ENCODE measurements at places on chromosomes 11 and 22.

GRCh38 chr11:6667733-6668374 is 12.2 kb upstream of the DCHS1 start:
- no peak for DNase-seq

GRCh38 chr11:62542750-62543567 is 3.6 kb downstream of the AHNAK start:
- DNase-seq = peak; percentile 56

DNA sequence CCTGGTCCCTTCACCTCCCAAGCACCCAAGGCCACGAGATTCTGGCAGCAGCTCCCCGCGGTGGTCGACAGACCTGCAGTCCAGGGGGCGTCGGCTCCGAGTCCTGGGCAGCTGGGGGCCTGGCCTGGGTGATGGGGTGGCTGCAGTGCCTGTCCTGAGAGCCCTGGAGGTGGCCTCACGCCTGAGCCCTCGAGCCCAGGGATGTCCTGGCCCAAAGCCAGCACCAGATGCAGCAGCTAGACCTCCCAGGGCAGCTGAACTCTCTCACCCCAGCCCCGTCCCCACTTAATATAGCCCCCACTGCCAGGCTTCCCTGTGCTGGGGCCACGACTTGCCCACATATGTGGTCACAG is 6.6 kb downstream of the LMNTD2 start:
- no peak for DNase-seq

GRCh38 chr11:129435499-129436245 is 60.0 kb downstream of the BARX2 start:
- DNase-seq = no peak

DNA sequence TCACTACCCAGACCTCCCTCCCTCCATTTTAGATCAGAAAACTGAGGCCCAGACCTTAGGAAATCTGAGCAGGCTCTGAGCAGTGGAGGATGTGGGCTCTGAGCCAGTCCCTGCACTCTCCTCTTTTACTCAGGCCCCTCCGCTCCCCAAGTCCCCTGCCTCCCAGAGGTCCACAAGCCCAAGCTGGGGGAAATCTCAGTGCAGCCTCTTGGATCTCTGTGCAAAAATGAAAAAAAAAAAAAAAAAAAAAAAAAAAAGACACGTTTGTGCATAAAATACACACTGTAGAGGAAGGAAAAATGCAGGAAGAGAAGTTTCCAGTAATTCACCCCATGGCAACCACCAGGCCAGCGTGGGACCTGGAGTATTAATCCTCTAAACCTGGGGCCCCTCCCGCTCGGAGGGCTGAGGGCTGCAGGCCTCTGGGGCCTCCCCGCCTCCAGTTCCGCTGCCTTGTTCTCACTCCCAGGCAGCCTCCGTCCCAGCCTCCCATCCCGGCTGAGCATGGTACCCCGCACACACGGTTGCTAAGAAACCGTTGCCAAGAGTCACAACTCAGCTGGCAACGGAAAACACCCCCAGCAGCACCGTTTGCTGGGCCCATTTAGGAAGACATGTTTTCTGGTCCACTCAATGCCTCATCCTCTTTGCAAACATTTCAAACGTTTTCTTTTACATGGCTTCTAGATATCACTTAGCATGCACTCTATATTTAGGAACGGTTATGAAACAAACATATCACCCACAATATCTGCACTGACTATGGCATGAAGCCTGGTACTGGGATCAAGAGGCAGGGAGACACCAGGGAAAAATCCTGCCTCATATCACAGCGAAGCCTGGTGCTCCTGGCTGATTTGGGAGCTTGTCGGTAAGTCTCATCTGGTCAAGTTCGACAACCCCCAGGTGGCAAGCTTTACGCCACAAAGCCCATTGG is 227.5 kb downstream of the CTTN start:
- no peak for DNase-seq

- peak; percentile 60 for DNase-seq
Observed at GRCh38 chr11:64803158-64803845, at the start of gene MAP4K2. Gene MAP4K2 (minus strand): TSS chr11:64803214. CDS start chr11:64803149, 65 bp downstream.

DNA sequence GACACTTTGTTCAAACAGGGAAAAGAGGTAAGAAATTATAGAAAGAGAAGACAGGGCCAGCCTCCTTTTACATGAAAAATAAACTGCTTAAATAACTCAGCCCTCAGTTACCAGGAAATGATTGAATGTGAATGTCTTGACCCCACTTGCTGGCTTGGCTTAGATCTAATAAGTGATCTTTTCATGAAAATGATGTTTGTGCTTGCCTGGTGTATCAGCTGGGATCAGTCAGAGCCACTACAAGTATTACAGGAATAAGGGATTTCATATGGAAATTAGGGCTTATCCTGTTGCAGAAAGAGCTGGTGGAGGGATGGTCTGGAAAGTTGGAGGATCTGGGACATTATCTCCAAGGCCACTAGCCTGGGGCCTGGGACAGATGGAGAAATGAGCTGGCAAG is 51.8 kb downstream of the COMMD9 start:
- DNase-seq = no peak

GRCh38 chr11:69280451-69280850 is 13.5 kb upstream of the MYEOV start:
- no peak for DNase-seq

DNA sequence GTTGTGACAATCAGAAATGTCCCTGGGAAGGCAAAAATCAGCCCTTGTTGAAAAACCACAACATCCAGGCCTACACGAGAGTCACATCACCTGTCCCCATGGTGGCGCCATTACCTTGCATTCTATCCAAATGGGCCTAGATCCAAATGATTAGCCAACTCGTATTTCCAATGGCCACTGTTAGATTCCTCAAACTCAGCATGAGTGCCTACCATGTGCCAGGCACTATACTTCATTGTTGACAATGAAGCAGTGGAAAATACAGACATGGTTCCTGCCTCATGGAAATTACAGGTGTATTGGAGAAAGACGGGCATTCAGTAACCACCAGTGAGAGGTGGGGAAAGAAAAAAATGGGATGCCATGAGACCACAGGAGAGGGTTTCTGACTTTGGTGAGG is 29.8 kb upstream of the CREB3L1 start:
- no peak for DNase-seq

All from HS-5 (cell line).